Esophagus squamous epithelium (tissue), 5 donors: ENCODE measurements at places on chromosomes 11 and 22. TPM values are rescaled to one million over a fixed set of nuclear protein-coding genes. Genes with fewer than 3 reads are reported as not detected.

- no peak for DNase-seq
- H3K27ac ChIP-seq: no peak overlapping the region
- H3K36me3 ChIP-seq: peaks cover 18% of the 10 kb centered on the region
- peaks cover 76% of the 10 kb centered on the region for H3K4me1 ChIP-seq
- H3K27me3 ChIP-seq: no peaks in the 10 kb centered on the region
- H3K4me3 ChIP-seq: no peak overlapping the region
These were observed 16.7 kb downstream of the INCENP start for GRCh38 chr11:62140304-62141110.

- H3K36me3 ChIP-seq: no peaks in the 10 kb centered on the region
- H3K4me3 ChIP-seq: no peak overlapping the region
These were observed 1.5 kb downstream of the CEP295 start for GRCh38 chr11:93663021-93663420.

DNA sequence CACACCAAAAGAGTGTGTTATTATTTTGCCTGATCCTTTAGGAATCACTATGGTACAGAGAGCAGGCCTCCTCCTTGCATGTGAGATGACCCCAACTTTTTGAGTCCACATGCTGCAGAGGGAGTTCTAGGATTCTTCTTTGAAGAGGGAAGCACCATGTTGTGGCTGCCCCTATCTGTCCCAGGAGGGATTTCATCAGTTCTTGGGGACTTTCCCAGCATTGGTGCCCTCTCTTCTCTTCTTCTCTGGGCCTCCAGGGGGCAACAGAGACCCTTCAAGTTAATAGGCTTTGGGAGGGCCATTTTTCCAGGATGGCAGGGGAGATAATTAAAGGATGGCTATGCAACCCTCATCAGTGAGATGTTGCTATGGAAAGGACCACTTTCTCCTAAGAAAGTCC is 3.6 kb downstream of the MMP1 start:
- no peak overlapping the region for H3K4me3 ChIP-seq
- H3K36me3 ChIP-seq: no peaks in the 10 kb centered on the region
- no peak for DNase-seq
- no peaks in the 10 kb centered on the region for H3K27me3 ChIP-seq
- no peaks in the 10 kb centered on the region for H3K4me1 ChIP-seq
- no peak overlapping the region for H3K27ac ChIP-seq

The PDE3B gene
- total RNA-seq: 1.3 TPM

- no peak overlapping the region for H3K4me3 ChIP-seq
- H3K4me1 ChIP-seq: peaks cover 21% of the 10 kb centered on the region
- no peaks in the 10 kb centered on the region for H3K27me3 ChIP-seq
- no peak for DNase-seq
These were observed 43.1 kb upstream of the EED start for GRCh38 chr11:86201371-86201884.

GRCh38 chr11:36002196-36002595 is 58.3 kb downstream of the LDLRAD3 start:
- H3K27me3 ChIP-seq: no peaks in the 10 kb centered on the region
- no peaks in the 10 kb centered on the region for H3K36me3 ChIP-seq
- no peak overlapping the region for H3K27ac ChIP-seq
- DNase-seq: no peak
- no peaks in the 10 kb centered on the region for H3K4me1 ChIP-seq
- H3K4me3 ChIP-seq: no peak overlapping the region

DNA sequence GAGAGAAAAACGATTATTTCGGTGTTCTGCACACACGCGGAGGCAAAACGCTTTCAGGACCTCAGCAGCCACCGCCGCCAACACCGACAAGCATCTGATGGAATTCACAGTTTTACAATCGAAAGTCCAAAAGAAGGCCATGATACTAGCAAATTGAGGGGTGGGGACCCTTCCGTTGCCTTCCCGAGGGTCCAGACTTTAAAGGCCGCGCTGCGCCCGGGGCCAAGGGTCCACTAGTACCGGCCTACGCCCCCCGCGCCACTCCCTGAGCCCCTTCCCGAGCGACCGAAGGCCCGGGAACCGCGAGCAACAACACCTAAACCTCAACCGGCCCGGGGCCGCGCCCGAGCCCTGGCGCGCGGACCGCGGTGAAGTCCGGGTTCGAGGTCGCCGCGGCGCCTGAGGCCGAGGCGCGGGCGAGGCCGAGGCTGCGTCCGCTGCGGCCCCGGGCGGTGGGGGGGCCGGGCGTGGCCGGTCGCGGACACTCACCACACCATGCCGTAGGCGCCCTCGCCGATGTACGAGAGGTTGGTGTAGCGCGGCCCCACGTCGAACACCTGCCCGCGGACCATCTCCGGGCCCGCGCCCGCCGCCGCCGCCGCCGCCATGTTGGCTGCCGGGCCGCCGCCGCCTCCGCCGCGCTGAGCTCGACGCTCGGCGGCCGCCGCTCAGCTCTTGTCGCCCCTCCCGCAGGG is 465 bp downstream of the MAPK1 start:
- peaks cover 61% of the 10 kb centered on the region for H3K4me1 ChIP-seq
- H3K4me3 ChIP-seq: peak overlapping the region; percentile 86
- no peaks in the 10 kb centered on the region for H3K27me3 ChIP-seq
- DNase-seq: no peak

DNA sequence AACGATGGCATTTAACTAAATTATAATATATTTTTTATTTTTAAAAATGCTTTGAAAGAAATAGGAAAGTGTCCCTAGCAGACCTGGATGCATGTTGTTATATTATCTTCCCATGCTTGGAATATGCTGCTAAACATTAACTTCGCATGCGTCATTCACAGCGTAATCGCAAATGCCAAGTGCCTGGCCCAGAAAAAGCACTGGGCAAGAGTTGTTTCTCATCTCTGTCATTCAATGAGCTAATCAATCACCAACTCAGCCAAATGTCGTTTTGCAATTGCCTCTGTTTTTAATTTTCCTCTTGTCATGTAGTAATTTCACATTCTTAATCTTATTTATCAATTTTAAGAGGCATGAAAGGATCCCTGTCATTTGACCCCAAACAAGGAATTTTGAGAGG is 1421.9 kb downstream of the BRD1 start:
- H3K4me3 ChIP-seq: no peak overlapping the region
- no peak overlapping the region for H3K27ac ChIP-seq
- H3K4me1 ChIP-seq: no peaks in the 10 kb centered on the region

GRCh38 chr11:20444535-20444934 is 57.0 kb downstream of the PRMT3 start:
- no peak overlapping the region for H3K27ac ChIP-seq
- no peak for DNase-seq
- no peak overlapping the region for H3K4me3 ChIP-seq
- H3K4me1 ChIP-seq: no peaks in the 10 kb centered on the region
- no peaks in the 10 kb centered on the region for H3K27me3 ChIP-seq

GRCh38 chr22:46699091-46699490 is 39.0 kb downstream of the CERK start:
- no peaks in the 10 kb centered on the region for H3K4me1 ChIP-seq
- H3K4me3 ChIP-seq: no peak overlapping the region
- H3K27me3 ChIP-seq: no peaks in the 10 kb centered on the region
- no peak overlapping the region for H3K27ac ChIP-seq

- no peaks in the 10 kb centered on the region for H3K27me3 ChIP-seq
- H3K27ac ChIP-seq: no peak overlapping the region
- H3K4me3 ChIP-seq: no peak overlapping the region
- no peak for DNase-seq
- H3K36me3 ChIP-seq: no peaks in the 10 kb centered on the region
These were observed 92.9 kb downstream of the DYNC2H1 start for GRCh38 chr11:103202048-103202651.

GRCh38 chr11:96778272-96778671 is 388.5 kb downstream of the JRKL start:
- H3K4me1 ChIP-seq: no peaks in the 10 kb centered on the region
- no peaks in the 10 kb centered on the region for H3K36me3 ChIP-seq
- H3K4me3 ChIP-seq: no peak overlapping the region
- H3K27ac ChIP-seq: no peak overlapping the region
- no peaks in the 10 kb centered on the region for H3K27me3 ChIP-seq

- H3K4me1 ChIP-seq: no peaks in the 10 kb centered on the region
- no peaks in the 10 kb centered on the region for H3K36me3 ChIP-seq
- no peak overlapping the region for H3K4me3 ChIP-seq
- H3K27ac ChIP-seq: no peak overlapping the region
These were observed 26.2 kb upstream of the SLC37A2 start for GRCh38 chr11:125036933-125037332.

- no peaks in the 10 kb centered on the region for H3K36me3 ChIP-seq
- H3K27ac ChIP-seq: no peak overlapping the region
- no peaks in the 10 kb centered on the region for H3K27me3 ChIP-seq
- no peak for DNase-seq
- no peaks in the 10 kb centered on the region for H3K4me1 ChIP-seq
- no peak overlapping the region for H3K4me3 ChIP-seq
These were observed 340.0 kb downstream of the LARGE1 start for GRCh38 chr22:33580310-33580709.

The AGBL2 gene
- not detected for total RNA-seq

- H3K4me1 ChIP-seq: peaks cover 11% of the 10 kb centered on the region
- no peak overlapping the region for H3K27ac ChIP-seq
- no peaks in the 10 kb centered on the region for H3K27me3 ChIP-seq
- no peak for DNase-seq
- no peaks in the 10 kb centered on the region for H3K36me3 ChIP-seq
- no peak overlapping the region for H3K4me3 ChIP-seq
These were observed 128.1 kb upstream of the LDLRAD3 start for GRCh38 chr11:35815556-35816315.

DNA sequence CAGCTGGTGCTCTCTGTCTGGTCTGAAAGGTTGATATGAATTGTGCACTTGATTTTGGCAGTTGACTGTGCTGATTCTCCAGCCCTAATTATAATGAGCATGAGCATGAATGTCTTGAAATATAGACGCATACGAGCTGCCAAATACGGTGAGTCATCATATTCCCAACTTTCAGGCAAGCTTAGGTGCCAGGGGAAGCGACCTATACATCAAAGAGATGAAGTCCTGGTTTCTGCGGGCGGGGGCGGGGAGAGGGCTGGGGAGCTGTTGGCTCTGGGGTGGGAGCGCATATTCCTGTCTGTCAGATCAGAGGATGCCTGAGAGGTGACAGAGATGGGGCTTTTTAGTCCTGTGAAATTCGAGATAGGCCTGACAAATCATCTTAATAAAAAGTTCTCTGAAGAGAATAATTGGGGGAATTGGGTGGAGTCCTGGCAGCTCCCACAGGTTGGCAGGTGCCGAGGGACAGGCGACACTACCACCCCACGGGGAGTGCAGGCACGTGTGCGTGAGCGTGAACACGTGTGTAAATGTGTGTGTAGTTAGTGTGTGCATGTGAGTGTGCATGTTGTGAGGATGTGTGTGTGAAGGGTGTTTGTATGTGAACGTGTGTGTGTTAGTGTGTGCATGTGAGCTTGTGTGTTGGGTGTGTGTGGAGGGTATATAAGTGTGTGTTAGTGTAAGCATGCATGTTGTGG is 865.3 kb downstream of the TBC1D22A start:
- no peaks in the 10 kb centered on the region for H3K36me3 ChIP-seq
- H3K4me1 ChIP-seq: no peaks in the 10 kb centered on the region
- DNase-seq: no peak
- no peak overlapping the region for H3K4me3 ChIP-seq

DNA sequence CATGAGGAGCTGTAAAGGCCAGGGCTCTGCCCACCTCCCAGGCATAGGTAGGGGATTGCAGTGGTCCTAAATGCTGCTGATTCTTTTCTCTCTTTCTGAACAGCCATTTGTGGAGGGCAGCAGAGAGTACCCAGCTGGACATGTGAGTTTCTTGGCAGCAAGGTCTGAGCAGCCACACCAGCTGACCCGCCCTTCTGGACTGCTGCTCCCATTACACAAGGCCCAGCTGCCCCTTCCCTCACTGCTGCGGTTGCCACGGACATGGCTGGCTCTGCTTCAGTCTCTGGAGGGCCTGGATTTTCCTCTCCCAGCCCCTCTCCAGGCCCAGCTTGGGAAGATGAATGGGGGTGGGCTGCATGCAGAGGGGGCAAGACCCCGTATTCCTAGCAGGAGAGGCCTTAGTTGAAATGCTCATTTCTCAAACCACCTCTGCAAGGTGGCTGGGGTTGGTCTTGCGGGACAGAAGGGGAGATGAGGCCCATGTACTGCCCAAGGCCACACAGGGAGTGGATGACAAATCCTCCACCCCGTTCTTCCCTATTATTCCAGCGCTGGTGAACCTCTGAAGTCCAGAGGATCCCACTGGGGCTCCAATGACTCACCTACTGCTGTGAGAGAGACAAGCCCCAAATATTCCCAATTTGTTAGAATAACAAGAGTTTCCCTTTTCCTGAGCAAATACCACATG is 4.6 kb downstream of the LGALS12 start:
- no peak overlapping the region for H3K27ac ChIP-seq
- no peak for DNase-seq
- H3K4me1 ChIP-seq: peaks cover 3% of the 10 kb centered on the region
- H3K4me3 ChIP-seq: no peak overlapping the region
- no peaks in the 10 kb centered on the region for H3K27me3 ChIP-seq

The TEX54 gene
- total RNA-seq: not detected

The IL17RA gene
- 9.5 TPM for total RNA-seq

DNA sequence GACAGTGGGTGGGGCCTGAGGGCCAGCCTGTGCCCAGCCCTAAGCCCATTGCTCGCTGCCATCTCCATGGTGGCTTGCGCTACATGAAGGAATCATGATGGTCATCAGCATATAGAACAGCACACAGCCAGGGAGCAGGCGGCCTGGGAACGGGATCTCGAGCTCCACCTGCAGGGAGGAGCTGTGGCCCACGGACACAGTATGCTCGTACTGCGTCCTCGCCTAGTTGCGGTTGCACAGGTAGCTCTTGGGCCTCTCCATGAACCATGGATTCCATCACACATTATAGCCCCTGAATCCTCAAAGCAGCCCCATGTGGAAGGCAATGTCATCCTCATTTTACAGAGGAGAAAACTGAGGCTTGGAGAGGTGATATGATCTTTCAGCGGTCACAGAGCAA is 15.1 kb downstream of the SEC14L4 start:
- H3K4me1 ChIP-seq: no peaks in the 10 kb centered on the region
- no peak for DNase-seq
- H3K27ac ChIP-seq: no peak overlapping the region
- H3K4me3 ChIP-seq: no peak overlapping the region

DNA sequence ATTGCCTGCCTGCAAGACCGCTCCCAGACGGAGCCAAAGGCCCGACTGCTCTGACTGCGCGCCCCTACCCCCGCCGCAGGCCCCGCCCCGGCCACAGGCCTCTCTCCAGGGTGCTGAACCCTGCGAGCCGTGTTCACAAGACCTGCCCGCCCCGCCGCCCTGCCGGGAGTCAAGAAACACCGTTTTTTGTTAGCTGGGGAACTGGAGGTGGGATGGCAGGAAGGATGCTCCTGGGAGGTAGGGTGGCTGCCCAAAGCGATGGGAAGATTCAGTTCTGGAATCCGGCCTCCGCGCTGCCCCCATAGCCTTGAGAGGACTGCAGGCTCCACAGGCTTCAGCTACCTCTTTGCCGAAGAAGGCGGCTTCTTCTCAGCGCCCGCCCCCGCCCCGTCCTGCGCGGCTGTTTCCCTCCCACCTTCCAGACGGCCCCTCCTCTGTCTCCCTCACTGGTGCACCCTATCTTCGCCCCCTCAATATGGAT is 2.7 kb upstream of the PDE2A start:
- H3K4me3 ChIP-seq: no peak overlapping the region
- no peaks in the 10 kb centered on the region for H3K27me3 ChIP-seq
- DNase-seq: no peak
- no peaks in the 10 kb centered on the region for H3K4me1 ChIP-seq
- no peak overlapping the region for H3K27ac ChIP-seq

The OR10A2 gene
- not detected for total RNA-seq
